ENCODE measurements at places on chromosomes 12 and 14.

DNA sequence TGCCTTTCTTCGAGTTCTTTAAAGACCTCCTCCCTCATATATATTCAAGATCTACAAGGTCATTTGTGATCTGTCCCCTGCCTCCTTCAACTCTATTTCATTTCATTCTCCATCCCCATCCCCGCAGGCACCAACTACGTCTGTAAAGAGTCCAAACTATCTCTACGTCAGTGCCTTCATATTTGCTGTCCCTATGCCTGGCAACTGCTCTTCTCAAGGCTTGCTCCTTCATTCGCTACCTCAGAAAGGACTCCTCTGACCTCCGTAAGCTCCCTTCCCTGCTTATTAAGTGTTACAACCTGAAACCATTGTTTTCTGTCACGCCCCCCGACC, 650 bp downstream of the LLPH start:
- DNase-seq = no peak

DNA sequence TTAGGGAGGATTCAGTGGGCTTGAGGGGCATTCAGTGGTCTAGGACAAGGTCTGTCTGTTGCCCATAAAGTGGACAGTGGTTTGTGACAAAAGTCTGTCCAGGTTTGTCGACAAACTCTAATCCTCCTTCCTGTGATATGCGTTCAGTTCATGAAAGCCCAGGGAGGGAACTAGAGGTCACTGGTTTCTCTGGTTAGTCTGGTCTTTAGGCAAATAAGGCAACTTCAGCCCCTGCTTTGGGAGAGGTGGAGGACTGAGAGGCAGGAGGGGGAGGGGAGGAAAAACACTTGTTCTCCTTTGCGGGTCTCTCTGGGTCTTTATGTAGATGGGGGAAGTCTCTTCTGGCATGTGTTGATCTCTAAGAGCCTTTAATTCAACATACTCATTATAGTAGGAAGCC, 235.1 kb upstream of the PWP1 start:
- no peak for DNase-seq

- no peak for DNase-seq
Observed at GRCh38 chr12:111224186-111225066, 144.5 kb downstream of the PHETA1 start.

DNA sequence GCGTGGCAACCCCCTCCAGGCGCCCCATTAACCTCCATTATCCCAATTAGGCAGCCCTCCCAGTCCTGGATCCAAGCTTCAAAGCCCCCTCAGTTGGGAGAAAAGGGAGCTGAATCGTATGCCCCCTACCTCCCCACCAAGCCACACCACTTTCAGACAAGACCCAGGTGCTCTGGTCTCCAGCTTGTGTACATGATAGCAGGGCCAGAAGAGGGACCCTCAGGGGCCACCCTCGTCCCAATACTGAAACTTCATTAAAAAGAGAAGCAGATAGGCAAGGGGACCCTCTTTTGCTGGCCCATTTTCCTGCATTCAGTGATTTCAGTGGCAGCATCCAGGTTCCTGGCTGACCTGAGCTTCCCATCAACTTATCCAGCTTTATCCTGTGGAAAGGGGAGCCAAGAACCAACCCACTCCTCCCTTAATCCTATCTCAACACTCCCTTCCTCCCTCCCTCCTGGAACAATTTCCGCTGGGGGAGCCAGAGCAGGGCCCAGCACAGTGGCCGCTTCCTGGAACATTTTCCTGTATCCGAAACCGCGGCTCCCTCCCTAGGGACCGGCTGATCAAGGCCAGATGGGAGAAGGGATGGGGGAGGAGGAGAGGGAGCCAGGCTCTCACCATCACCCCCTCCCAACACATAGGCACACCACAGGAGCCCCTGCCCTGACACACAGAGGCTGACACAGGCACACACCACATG, 9.5 kb upstream of the SP7 start:
- no peak for DNase-seq

- no peak for DNase-seq
Observed at GRCh38 chr12:16675438-16675837, 69.5 kb upstream of the LMO3 start.

DNA sequence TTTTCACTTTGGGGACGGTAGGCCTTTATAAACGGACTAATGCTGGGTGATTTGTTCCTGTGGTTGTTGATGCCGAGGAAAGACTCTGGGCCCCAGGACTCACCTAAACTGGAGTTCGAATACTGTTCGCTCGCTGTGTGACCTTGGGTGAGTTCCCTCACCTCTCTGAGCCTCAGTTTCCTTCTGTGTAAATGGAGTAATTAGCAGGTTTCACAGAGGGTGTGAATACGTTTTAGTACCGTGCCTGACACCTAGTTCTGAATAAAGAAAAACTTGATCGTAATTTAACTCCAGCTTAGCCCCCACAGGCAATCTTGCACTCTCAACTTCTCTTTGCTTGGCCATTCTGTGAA, 505 bp downstream of the UBE3B start:
- DNase-seq = no peak

DNA sequence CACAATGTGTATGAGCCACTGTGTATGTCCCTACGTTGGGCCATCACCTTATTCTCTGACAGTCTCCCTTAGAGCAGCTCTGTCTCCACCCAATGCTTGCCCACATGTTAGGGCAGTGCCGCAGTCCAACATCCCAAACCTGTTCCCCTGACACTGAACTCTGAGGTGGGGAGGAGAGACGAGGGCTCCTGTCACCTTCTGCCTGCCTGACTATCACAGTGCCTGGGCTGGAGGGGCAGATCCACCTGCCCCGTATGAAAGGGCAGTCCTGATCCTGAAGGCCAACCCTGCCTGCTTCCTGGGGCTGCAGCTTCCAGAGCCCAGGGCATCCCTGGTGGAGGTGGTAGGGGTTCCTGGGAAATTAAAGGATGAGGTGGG, 2.2 kb downstream of the TGM1 start:
- DNase-seq = no peak

DNA sequence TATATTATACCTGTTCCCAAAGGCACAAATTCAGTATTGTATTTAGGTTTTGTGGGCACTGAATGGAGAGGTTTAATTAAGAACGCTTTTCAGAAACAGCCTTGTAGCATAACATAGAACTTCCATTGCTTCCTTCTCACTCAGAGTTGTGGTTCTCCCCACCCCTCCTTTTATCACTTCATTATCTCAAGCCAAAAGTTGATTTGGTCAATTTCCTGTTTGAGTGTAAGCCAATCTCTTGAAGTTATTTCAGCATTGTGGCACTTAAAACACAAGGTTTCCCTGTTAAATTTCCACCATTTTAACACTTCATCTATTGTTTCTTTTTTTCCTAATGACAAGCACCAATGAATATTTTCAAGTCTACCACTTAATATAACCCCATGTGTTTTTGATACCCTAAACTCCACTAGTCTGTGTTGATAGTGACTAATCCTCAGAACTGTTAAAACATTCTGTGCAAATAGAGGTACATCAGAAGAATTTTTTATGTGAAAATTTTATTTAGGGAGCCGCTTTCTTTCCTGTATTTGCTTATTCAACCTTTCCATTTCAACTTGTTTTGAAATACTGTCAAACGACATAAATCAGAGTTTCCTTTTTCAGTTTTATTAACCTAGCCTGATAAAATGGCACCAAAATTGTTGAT, 340.1 kb downstream of the BCAT1 start:
- DNase-seq = no peak

- DNase-seq = no peak
Observed at GRCh38 chr14:63496837-63497400, 46.3 kb downstream of the PPP2R5E start.

GRCh38 chr14:39680777-39681176, 248.5 kb upstream of the FBXO33 start:
- DNase-seq = no peak

- no peak for DNase-seq
Observed at GRCh38 chr12:54338698-54339296, 13.9 kb downstream of the COPZ1 start.

- no peak for DNase-seq
Observed at GRCh38 chr14:22268875-22269274, 320.1 kb downstream of the DAD1 start.

DNA sequence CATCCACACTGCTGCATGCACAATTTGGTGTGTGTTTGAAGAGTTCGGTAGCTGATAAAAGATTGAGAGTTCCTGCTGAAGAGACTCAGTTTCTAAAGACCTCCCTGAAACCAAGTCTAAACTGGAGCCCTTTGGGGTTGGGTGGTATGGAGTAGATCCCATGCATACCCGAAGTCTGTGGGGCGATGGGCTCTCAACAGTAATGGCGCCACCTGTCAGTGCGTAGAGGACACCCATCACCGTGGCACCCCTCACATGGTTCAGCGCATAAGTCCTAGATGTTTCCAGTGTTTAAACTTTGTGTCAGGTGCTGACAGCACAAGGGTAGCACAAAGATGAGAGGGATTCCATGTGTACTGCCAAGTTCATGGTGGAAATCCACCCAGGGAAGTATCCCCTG, 85.9 kb downstream of the ESR2 start:
- DNase-seq = no peak

- no peak for DNase-seq
Observed at GRCh38 chr14:37170993-37171392, 1.4 kb downstream of the SLC25A21 start.

- DNase-seq = no peak
Observed at GRCh38 chr14:58777541-58777979, 139.8 kb downstream of the DACT1 start.

GRCh38 chr12:124184456-124184855, 110.4 kb upstream of the RFLNA start:
- DNase-seq = no peak

- DNase-seq = no peak
Observed at GRCh38 chr12:71400481-71400880, 39.1 kb upstream of the LGR5 start.

- DNase-seq = no peak
Observed at GRCh38 chr14:101853455-101854018, 92.0 kb downstream of the PPP2R5C start.

DNA sequence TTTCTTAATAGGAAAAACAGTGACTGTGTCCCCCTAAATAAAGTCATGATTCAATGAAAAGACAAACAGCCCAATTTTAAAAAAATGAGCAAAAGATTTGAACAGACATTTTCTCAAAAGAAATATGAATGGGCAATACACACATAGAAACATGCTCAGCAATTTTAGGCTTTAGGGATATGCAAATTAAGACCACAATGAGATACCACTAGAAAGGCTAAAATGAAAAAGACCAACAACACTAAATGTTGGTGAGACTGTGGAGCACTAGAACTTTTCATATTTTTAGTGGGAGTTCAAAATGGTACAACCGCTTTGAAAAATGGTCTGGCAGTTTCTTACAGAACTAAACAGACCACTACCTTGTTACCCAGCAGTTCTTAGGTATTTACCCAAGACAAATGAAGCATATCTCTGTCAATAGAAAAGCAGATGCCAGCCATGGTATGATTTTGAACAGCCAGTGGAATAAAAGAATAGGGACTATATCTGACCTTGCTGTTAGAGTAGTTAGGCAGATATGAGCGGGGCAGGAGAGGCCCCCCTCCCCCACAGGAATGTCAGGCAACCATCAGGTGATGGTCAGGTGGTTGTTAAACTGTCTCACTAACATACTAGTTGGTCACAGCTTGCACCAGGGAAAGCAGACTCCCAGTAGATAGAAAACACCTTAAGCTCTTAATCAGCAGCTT, 108.8 kb downstream of the PRKCH start:
- DNase-seq = no peak

- DNase-seq = no peak
Observed at GRCh38 chr14:79534703-79535353, 676.5 kb downstream of the DIO2 start.

GRCh38 chr12:93879476-93880421, 202.6 kb downstream of the CRADD start:
- no peak for DNase-seq

- DNase-seq = no peak
Observed at GRCh38 chr12:10179776-10180181, 947 bp downstream of the TMEM52B start.

DNA sequence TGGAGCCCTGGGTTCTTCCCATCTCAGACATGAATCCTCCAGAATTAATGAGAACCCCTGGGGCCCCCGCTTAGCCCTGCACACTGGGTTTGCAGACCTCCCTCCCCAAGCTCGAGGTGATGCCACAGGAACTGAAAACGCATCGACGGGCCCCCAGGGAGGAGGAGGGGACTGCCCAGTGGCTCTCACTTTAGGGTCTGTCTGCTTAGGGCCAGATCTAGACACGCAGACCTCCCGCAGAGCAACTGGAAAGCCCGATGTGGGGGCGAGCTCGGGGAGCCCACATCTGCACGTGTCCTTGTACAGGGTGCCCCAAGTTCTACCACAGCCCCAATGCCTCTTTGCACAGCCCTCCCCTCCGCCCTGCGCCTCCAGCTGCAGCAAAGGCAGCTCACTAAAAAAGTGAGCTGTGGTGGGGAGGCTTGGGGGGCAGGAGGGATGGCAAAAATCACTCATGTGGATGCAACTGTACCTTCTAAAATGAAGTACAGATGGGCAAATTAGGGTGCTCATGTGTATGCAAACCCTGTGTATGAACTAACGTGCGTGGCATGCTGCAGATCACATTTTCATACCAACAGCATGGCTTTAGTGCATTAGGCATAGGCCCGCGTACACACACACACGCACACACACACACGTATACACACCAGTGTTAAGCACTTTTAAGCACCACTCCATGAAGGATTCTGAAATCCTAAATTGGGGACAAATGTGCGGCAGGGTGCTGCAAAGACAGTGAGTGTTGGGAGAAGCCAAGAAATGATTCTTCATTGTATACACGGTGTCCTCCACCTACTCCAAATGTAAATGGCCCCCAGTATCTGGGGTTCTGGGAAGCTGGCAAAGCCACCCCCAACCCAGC, 99.9 kb upstream of the MAP1LC3B2 start:
- no peak for DNase-seq

GRCh38 chr14:96031691-96032090, 7.5 kb upstream of the C14orf132 start:
- no peak for DNase-seq

All from stimulated activated CD8-positive, alpha-beta memory T cell treated with anti-CD3 and anti-CD28 coated beads, Interleukin-2, amount 100 ng/mL, for 48 hours (primary cell).